Activated CD4-positive, alpha-beta T cell treated with anti-CD3 and anti-CD28 coated beads for 4 hours (primary cell): ENCODE measurements at places on chromosomes 7 and 10.

DNA sequence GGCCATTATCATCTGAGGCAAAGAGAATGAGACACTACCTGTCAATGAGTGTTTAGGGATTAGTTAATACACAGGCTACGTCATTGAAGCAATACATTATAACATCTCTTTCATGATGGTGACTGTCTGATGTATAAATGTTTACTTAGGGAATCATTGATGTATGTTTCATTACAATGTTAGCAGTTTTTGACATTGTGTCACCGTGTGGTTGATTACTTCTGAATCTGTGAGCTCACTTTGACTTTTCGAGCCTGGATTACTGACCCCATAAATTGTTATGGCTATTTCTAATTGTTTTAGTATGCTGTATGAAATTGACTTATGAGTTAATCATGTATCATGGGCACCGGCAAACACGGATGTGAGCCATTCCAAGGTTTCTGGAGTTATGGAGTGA is 494.0 kb downstream of the MAGI2 start:
- DNase-seq = no peak

DNA sequence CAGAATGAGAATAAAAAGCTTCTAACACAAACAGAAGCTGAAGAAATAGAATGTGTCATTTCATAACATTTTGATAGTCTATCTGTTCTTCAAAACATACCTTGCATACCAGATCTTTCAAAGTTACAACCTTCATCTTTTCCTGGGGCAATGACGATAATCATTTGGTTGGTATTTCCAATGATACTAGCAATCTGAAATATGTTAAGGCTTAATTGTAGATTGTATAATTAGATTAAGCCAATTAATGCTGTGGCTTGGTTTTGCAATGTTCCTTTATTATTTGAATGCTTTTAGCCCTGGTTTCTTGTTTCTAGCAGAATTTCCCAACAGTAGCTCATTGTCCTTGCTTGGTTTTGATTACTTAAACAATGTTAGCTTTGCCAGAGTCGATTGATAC is 84.6 kb downstream of the CABCOCO1 start:
- DNase-seq = no peak

GRCh38 chr7:52712938-52713337 is 322.5 kb upstream of the POM121L12 start:
- no peak for DNase-seq

GRCh38 chr7:26329520-26330255 is 38.0 kb downstream of the SNX10 start:
- DNase-seq = no peak

GRCh38 chr10:51445588-51445987 is 253.8 kb downstream of the CSTF2T start:
- no peak for DNase-seq

GRCh38 chr7:43645699-43646226 is 62.9 kb downstream of the STK17A start:
- no peak for DNase-seq

GRCh38 chr10:98101366-98101765 is 33.1 kb upstream of the R3HCC1L start:
- no peak for DNase-seq

GRCh38 chr7:135840591-135840990 is 92.0 kb upstream of the FAM180A start:
- DNase-seq = no peak
